Left cardiac atrium (tissue), 4 donors: ENCODE measurements at places on chromosomes 13 and 19. TPM values are rescaled to one million over a fixed set of nuclear protein-coding genes. Genes with fewer than 3 reads are reported as not detected.

The SYT3 gene
- total RNA-seq = 0.52 TPM

The VSTM2B gene
- total RNA-seq = not detected

The CGB7 gene
- total RNA-seq = 0.29 TPM

The TMEM38A gene
- total RNA-seq = 6.7 TPM

The JAK3 gene
- total RNA-seq = 7.0 TPM
